PC-3 (cell line): ENCODE measurements at places on chromosomes 3 and 15. TPM values are rescaled to one million over a fixed set of nuclear protein-coding genes. Genes with fewer than 3 reads are reported as not detected.

DNA sequence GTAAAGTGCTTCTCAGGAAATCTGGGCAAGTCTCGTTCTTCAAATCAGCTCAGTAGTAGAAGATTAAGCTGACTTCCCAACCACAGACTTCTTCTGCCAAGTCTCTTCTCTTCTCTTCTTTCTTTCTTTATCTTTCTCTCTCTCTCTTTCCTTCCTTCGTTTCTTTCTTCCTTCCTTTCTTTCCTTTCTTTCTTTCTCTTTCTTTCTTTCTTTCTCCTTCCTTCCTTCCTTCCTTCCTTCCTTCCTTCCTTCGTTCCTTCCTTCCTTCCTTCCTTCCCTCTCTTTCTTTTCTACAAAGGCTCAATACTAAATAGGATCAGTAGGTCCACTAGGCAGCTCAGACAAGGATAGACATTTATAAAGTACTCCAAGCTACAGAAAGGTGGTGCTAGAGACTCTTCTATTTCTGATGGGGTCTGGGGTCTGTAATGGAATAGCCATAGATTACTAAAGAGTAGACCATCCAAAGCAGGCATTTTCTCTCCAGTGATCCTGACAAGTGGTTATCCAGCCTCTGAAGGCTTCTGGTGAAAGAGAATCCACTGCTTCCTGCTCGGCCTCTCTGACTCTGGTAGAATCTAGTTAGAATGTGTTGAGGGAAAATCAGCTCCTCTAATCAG, 100.8 kb downstream of the TPRG1 start:
- peak; percentile 67 for DNase-seq

GRCh38 chr15:65723876-65724275, 68.2 kb downstream of the DENND4A start:
- DNase-seq: no peak

DNA sequence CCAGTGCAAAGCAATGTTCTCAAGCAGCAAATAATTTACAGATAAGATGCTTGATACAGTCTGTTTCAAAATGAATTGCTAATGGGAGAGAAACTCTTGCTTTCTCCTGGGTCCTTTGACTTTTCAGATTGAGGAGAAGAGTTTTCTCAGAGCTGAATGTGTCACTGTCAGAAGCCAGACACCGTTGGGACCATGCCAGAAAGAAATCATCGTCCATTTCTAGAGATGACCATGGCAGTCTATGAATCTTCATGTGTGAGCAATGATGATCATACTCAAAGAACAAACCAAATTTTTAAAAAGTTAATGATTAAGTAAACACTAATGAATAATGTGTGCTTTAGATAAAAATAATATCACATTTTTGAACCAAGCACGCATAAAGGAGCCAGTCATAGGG, 77.6 kb downstream of the ZNF385D start:
- DNase-seq: peak; percentile 92

DNA sequence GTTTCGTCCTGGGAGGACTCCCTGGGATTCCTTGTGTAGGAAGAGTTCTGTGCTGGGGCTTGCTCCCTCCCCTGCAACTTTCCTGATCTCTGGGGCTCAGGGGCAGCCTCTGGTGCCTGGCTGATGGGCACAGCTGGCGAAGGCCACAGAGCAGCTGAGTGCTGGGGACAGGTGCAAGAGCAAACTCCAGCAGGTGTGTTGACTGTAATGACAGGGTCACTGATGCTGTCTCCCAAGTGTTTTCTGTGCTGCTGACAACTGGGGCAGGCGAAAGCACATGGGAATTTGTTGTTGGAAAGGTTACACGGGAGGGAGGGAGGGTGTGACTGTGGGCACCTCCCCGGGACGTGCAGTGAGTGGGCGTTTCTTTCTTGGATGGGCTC, 21.6 kb downstream of the CPN2 start:
- no peak for DNase-seq

GRCh38 chr3:185477316-185477715, 21.5 kb downstream of the TMEM41A start:
- DNase-seq: no peak

DNA sequence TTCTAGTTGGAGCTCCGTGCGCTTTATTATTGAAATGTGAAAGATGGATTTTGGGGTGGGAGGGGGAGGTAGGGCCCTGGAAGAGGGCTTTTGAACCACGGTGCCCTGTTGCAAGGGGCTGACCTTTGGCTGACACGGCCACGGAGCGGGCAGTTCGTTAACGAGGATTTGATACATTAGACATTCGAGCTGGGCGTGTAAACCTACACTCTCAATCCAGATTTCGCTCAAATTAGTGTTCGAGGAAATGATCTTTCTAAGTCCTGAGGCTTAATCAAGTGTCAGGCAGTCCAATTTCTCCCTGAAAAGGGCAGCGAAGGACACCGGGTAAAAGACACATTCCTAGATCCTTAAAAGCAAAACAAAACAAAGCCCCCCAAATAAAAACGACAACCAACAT, 13.0 kb downstream of the ZIC1 start:
- DNase-seq: no peak

GRCh38 chr3:40281995-40282394, 27.5 kb upstream of the EIF1B start:
- DNase-seq: no peak

DNA sequence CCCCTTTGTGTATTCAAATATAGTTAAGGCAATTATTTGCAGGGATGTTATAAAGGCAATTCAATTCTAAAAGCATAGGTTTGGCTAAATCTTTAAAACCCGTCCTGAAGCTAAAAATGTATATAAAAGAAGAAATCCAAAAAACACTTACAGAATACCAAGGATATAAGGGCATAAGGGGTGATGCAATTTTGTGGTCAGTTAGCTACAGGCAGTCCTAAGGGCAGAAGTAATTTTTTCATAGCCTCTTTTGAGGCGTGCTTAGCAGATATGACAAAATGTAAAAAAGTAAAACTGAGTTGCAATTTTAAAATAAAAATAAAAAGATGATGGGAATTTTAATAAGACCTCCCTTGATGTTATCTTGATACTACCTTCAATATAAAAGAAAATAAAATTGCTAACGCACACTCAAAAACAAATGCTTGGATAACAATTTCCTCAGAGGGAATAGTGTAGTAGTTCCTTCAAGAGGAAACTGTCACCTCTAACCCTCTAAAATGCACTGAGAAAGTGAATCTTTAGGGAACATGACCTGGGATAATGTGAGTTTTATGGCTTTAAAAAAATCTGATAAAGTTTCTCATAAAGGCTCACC, 104.2 kb downstream of the MYH15 start:
- no peak for DNase-seq

GRCh38 chr15:29021857-29022256, 136.1 kb downstream of the APBA2 start:
- no peak for DNase-seq

The TMEM266 gene
- not detected in 2 replicates for total RNA-seq

The ATP13A4 gene
- not detected in 2 replicates for total RNA-seq

The PLSCR2 gene
- 0.86 TPM in 1 of 2 replicates, not detected in the other for total RNA-seq

The MUC20 gene
- total RNA-seq: 0.69 and 2.2 TPM in 2 replicates

The FSTL1 gene
- total RNA-seq: 178 and 185 TPM in 2 replicates

The ANKRD34C gene
- total RNA-seq: not detected in 2 replicates
